ENCODE measurements at places on chromosomes 16 and 17.

DNA sequence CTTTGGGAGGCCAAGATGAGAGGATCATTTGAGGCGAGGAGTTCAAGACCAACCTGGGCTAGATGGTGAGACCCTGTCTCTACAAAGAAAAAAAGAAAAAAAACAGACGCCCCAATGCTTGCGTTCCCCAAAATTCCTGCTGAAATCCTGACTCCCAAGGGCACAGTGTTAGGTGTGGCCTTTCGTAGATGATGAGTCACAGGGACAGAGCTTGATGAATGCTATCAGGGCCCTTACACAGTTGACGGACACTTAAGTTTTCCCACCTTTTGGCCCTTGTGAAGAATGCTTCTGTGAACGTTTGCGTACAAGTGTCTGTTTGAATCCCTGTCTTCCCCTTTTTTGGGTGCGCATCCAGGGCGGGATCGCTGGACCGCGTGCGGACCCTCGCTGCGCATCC, 16.5 kb upstream of the ZNF750 start:
- no peak for DNase-seq

GRCh38 chr17:49971199-49971847, 2.3 kb downstream of the DLX4 start:
- DNase-seq, result no peak

DNA sequence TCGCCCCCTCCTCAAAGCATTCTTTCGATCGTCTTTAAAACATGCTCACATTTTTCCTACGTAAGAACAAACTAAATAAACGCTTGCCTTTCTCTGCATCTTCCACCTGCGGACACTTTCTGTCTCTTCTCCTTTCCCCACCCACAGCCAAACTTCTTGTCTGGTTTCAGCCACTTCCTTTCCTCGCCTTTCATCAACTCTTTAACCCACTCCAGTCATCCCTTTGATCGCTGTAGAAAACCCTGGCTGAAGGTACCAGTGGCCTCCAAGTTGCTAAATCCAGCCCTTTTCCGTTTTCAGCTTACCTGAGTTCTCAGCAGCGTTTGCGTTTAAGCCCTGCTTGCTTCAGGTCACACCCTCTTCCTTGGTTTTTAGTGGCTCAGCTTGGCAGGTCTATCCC, 483 bp downstream of the RPA1 start:
- peak; percentile 40 for DNase-seq

DNA sequence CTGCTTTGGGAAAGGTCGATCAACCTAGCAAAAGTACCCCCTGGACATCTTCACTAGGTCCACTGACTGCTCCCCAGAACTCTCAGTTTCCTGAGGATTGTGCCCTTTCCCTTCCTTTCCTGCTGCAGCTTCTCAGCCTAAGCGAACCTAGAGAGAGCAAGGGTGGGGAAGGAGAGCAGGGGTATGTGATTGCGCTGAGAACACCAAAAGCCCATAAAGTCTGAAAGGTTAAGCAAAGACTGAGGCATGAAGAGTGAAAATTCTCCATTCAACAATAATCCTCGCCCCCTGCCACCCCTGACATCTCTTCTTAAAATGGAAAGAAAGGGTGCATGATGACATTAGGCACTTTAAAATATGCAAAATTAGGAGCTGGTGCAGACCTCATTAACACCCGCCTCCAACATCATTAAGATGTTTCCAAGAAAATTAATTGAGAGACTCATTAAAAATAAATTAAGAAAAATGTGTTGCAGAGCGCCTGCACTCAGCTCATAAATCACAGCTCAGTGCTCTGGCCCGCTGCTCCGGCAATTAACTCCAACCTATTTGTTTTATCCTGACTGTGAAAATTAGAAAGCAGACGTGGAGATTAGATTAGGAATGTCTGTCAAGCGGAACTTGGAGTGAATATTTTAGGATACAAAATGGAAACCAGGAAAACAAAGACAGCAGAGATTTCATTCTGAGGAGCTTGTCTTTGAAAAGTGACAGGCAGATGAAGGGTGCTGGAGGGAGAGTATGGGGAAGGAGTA, 49.1 kb upstream of the PMFBP1 start:
- no peak for DNase-seq

- DNase-seq, result no peak
These were observed 165.5 kb upstream of the FAM20A start for GRCh38 chr17:68766640-68767039.

GRCh38 chr17:2237521-2237921, 66.1 kb downstream of the SMG6 start:
- no peak for DNase-seq

- DNase-seq, result no peak
These were observed 30.1 kb downstream of the CIITA start for GRCh38 chr16:10906914-10907756.

- DNase-seq, result no peak
These were observed 260.2 kb upstream of the DYNLRB2 start for GRCh38 chr16:80280557-80280956.

DNA sequence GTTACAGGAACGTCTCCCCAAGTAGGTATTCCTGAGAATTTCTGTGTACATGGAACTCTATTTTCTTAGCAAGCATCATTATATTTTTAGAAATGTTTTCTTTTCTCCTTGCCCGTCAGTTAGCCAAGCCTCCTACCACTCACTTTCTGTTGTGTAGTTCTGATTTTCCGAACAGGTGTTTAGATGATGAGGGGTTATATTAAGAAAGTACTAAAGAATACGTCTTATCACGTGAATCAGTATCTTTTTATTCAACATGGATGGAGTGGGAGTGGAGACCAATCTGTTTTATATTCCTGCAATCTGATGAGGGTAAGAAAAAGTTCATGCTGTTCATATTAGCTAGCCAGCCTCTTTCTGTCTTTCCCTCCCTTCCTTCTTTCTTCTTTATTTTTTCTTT, 29.4 kb downstream of the MSI2 start:
- no peak for DNase-seq

DNA sequence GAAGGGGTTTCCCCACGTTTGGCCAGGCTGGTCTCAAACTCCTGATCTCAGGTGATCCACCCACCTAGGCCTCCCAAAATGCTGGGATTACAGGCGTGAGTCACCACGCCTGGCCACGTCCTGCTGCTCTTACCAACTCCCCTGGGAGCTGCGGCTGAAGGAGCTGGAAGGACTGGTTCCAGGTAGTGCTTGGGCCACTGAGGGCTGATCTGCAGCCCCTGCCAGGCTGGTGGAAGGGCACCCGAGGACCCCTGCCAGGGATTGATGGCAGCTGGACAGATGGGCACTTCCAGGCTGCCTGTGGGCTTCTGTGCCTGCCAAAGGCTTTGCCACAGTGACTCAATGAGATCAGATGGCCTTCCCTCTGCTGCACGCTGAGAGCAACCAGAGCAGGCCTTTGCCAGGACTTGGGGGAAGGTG, 2.3 kb downstream of the OXLD1 start:
- no peak for DNase-seq

DNA sequence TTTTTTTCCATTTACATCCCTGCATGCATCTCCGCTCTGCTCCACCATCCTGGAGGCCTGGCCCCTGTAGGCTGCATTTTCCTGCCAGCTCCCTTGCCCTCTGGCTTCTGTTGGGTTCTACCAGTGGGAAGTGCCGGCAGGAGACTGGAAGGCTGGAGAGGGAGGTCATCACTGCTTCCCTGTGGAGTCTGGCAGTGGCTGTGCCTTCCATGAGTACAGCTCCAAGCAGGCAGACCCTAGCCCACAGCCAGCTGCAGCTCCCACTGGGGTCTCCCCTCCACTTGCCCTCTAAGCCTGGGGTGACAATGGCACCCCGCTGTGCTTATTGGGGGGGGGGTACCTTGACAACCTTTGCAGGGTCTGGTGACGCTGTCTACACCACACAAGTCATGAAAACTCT, 37.3 kb downstream of the MMP15 start:
- DNase-seq, result peak; percentile 13

GRCh38 chr17:63774141-63774968, at the start of gene DDX42:
Gene DDX42, plus strand, starts transcription at chr17:63774170. Its CDS starts 12,880 bp downstream, at chr17:63787050.
- DNase-seq, result peak; percentile 90

- DNase-seq, result peak; percentile 88
These were observed 18.6 kb downstream of the C1QTNF1 start for GRCh38 chr17:79042421-79043190.

DNA sequence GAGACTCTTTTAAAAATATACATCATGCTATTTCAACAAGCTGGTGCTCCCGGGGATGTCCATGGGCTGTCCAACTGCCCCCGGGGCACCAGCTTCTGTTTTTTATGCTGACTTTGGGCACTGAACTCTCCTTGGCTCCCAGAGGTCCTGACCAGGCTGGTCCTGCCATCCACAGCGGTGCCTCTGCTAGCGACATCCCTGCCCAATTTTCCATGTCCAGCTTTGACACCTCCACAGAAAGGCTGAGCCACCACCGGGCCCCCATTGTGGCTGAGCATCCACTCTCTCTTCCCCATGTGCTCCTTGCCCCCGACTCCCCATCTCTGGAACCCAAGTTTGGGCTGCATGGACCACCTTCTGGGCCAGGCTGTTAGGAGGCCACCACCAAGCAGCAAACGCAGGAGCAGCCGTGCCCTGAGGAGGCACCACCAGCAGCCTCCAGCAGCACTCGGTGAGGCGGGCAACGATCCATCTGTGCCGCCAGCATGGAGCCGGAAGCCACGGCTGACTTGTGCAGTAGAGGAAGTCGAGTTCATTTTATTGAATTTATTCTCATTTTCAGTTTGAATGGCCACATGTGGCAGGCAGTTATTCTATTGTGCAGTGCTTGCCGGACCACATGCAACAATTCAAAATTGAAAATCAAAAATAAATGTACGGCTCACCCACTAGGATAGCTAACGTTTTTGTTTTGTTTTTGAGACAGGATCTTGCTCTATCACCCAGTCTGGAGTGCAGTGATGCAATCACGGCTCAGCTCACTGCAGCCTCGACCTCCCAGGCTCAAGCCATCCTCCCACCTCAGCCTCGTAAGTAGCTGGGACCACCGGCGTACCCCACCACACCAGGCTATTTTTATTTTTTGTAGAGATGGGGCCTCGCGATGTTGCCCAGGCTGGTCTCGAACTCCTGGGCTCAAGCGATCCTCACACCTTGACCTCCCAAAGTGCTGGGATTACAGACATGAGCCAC, 2.8 kb upstream of the MEAK7 start:
- DNase-seq, result no peak

GRCh38 chr16:57799600-57800199, 2.6 kb downstream of the KIFC3 start:
- DNase-seq, result no peak

DNA sequence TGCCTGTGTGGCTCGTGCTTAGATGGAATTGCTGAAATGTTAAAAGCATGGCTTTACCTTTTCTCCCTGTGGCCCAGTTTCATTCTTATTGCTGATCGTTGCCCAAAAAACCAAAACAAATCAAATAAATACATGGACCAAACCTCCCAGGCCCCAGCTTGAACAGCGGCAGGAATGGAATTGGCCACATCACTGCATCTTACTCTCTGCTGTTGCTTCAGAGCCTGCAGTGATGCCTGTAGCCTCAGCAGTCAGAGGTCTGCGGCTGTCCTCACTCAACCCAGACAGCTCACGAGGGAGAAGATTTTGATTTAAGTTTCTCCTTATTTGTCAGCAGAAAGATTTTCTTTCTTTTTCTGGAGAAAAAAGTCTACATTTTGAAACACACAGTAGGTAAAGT, 91.5 kb downstream of the NPIPB11 start:
- no peak for DNase-seq

DNA sequence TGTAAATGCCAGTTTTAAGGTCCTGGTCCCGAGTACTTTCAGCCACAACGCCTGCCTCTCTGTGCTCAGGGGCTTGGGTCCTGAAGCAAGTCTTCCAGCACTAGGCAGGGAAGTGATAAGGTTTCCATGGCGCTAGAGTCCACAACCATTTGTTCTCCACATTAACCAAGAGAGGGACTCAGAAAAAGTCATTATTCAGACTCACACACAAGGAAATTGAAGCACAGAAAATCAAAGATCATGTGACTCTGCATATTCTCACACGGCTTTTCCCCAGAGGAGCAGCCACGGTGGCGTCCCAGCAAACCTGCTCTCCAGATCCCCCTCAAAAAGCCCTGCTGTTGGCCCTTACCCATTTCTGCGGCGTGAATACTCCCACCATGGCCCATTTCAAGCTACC, 9.7 kb downstream of the ENPP7 start:
- DNase-seq, result no peak

DNA sequence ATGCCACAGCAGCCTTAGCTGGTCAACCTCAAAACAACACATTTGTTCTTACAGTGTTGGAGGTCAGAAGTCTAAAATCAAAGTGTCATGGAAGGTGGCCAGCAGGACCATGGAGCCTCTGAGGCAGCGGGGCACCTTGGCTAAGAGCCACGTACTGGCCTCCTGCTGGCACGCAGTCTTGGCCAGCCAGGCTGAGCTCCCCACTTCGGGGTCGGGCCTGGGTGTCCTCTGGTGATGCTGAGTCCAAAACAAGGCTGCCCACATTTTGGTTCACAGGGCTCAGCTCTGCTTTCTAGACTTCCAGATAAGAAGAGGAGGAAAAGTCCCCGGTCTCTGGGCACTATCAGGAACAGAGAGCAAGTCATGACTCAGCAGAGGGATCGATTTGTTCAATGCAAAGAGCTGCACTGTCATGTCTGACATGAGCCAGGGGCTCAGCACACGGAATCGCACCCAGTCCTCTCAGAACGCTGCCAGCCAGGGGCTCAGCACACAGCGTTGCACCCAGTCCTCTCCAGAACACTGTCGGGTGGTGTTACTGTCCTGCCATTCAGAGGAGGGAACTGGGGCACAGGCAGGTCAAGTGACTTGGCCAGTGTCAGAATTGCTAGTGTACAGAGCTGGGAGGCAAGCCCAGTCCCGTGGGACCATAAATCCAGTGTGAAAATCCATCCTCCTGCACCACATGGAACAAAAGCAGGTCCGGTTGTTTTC, 2.5 kb downstream of the LGALS9 start:
- no peak for DNase-seq

- DNase-seq, result peak; percentile 29
These were observed 479 bp downstream of the IRX6 start for GRCh38 chr16:55324285-55325079.

DNA sequence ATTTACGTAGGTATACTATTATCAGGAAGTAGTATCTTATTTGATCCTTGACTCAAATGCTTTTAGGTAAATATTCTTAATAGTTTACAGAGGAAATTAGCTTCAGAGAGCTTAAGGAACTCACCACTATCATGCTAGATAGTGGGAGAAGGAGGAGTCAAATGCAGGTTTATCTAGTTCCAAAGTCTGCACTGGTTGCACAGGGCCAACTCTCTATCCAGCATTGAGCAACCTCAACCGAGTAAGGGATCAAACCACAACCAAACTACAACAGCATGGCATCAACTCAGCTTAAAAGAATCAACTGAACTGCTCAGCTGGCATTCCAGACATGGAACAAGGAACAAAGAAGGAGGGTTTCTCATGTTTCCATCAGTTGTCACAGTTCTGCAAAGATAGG, 306.0 kb downstream of the MAF start:
- DNase-seq, result no peak

Data from iPS-NIHi11 (cell line).